ENCODE measurements at places on chromosomes 7 and 10.

DNA sequence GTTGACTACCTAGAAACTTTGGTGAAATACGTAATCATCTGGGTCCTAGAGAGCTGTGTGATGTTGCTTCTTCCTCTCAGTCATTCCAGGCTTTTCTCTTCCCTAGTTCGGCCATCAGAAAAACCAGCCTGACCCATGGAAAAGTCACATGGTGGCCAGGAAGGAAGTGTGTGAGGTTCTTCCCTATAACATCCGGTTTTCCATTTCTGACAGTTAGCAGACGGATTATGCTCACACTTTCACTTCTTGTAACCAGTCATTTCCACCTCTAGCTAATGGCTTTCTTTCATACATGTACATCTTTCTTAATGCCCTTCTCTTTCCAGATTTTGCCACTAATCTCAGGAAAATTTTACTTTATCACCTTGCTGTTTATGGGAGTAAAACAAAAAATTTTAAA lies 110.0 kb upstream of the GLCCI1 start:
- no peak for DNase-seq

DNA sequence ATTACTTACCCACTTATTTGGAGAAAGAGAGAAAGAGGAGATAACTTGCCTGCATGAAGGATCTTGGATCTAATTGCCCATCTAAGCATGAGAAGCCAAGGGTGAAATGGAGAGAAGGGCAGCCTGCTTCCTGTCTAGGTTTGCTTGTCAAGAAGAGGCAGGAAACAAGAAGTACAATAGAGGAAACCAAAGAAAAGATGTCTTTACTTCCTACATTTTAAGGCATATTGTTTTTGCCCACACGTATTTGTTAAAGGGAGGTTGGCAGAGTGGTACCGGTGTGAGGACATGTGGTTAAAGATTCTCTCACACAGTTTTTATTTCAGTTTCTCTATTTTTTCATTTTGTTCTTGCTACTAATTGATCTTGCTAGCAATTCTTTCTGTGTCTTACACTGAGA lies 6.0 kb upstream of the TAS2R38 start:
- DNase-seq = no peak

DNA sequence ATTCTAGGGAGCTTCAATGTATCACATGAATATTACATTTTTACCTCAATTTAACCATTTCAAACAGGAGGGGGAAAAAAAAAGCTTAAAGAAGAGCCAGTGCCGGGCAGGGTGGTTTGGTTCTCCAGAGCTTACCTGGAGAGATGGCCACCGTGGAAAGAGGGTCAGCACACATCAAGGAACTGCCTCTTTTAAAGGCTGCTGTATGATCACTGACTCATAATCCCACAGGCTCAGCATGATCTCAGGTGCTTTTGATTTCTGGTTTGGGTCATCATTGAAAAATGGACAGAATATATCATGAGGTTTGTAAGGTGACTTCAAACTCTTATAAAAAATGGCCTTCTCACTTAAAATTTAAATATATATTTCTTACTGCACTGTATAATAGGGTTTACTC lies 67.5 kb upstream of the MDFIC start:
- DNase-seq = no peak

- no peak for DNase-seq
Observed at GRCh38 chr10:60921633-60922032, 22.4 kb downstream of the RHOBTB1 start.

DNA sequence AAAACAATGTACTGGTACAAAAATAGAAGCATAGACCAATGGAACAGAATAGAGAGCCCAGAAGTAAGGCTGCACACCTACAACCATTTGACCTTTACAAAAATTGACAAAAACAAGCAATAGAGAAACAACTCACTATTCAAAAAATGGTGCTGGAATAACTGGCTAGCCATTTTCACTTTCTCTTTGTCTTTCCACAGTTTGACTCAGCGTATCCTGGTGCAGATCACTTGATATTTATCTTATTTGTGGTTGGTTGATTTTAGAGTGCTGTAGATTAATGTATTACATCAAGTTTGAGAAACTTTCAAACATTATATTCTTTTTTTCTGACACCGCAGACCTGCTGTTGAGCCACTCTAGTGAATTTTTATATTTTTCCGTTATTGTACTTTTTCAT lies 381.4 kb downstream of the DGKB start:
- DNase-seq = no peak

DNA sequence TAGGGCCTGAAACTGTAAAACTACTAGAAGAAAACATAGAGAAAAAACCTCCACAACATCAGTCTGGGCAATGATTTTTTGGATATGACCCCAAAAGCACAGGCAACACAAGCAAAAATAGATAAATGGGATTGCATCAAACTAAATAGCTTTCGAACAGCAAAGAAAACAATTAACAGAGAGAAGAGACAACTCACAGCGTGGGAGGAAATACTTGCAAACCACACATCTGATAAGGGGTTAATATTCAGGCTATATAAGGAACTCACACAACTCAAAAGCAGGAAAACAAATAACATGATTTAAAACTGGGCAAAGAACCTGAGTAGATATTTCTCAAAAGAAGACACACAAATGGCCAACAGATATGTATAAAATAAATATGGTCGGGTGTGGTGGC lies 7.7 kb upstream of the GSTK1 start:
- no peak for DNase-seq

DNA sequence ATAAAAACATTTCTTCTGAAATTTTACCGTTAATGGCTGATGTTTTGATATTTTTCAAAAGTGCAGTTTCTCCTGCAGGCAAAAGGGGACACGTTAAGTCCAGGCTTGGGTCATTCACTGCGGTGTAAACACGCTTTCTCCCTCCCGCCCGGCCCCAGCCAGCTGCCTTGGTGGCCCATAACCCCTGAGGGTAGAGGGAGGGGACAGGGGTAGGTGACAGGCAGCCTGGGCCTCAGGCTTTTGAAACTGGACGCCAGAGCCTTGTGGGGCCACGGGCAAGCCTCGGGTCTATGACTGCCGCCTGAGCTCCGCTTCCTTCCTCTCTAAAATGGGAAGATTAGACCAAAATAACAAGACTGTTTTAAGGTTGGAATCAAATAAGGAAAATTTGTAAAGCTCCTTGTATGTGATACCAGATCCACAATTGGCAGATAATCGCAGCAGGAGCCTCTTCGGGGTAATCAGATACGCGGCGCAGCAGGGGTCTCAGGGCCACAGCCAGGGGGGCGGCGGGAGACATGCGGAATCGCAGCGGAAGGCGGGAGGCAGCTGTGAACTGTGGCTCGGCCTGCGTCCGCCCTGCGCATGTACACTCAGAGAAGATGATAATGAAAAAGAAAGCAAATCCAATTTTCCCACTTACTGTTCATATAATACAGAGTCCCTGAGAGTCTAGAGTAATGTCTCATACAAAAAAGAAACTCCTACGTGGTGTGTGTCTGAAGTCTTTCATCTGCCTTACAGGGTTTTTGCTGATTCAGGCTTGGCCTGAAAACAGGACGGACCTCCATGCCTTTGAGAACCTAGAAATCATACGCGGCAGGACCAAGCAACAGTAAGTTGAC lies 138.3 kb downstream of the EGFR start:
- no peak for DNase-seq

DNA sequence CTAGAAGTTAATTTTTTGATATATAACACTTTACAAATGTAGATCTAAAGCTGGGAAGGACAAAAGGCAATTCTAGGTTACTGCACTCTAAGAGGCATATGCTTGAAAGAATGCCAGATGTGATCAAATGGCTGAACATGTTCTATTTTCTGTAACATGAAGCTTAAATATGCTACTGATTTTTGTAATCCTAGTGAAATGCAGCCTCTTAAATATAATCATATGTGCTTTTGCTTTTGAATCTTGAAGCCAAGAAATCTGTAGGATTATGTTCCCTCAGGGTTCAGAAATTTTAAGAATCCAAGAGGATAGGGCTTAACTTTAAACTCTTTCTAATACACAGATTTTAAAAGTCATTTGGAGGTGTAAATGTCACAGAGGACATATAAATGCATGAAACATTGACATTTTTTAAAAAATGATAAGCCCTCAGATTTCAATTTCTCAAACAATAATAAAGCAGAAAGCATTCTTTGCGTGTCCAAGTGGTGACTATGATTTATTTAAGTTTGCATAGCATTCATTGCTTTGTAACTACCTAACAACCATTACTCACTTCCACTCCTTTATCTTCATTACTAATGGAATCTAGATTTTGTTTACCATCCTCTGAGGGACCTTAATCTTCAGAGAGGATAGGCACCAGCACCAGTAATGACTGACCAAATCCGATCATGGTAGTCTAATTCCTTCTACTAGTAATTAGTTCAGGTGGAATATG lies 170.4 kb downstream of the MAGI2 start:
- DNase-seq = no peak

DNA sequence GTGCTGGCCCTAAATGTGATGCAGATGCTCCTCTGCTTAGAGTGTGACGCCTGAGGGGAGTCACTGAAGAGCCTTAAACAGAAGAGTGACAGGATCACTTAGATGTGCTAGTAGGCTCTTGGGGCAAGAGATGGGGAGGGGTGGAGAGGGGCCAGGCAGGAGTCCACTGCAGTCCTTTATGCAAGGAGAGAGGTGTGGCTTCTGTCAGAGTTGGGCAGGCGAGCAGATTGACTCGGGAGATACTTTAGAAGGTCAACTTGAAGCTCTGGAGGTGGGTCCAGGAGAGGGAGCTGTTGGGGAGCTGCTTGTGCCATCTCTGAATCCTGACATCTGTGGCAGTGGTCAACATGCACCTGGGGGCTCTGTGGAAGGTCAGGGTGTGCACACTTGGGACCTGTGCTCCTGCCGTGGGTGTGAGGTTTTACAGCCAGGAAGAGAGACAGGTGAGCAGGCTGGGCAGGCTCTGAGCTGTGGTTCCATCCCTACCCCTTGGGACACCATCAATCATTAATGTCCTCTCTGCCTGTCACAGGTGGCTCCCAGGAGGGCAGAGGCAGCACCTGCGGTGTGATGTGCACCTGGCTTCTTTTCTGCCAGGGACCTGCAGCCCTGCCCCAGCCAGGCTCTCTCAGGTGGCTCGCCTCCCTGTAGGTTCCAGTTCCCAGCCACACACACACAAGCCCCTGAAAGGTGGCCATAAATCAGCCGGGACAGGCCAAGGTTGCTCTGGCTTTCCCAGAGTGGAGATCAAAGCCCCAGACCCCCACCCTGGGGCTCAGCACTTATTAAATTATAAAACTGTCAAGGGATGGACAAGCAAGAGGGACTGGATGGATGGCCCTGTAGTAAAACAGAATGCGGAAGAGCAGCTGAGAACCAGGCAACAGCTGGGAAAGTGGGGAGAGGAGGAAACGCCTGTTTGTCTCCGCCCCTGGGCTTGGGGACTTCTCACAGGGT lies 14.0 kb downstream of the NEURL1 start:
- no peak for DNase-seq

GRCh38 chr7:4602905-4603842 lies 78.9 kb upstream of the FOXK1 start:
- no peak for DNase-seq

DNA sequence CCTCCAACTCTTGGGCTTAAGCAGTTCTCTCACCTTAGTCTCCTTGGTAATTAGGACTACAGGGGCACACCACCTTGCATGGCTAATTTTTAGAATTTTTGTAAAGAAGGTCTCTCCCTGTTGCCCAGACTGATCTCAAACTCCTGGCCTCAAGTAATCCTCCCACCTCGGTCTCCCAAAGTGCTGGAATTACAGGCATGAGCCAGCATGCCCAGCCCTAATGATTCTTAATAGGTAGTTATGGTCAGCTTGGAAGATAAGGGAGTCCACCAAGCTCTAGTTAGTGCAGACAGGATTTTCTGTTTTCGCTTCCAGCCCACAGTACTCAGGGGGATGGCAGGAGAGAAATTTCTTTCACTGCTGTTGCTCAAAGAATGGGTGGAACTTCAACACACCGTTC lies 127.9 kb upstream of the PLXDC2 start:
- DNase-seq = no peak

DNA sequence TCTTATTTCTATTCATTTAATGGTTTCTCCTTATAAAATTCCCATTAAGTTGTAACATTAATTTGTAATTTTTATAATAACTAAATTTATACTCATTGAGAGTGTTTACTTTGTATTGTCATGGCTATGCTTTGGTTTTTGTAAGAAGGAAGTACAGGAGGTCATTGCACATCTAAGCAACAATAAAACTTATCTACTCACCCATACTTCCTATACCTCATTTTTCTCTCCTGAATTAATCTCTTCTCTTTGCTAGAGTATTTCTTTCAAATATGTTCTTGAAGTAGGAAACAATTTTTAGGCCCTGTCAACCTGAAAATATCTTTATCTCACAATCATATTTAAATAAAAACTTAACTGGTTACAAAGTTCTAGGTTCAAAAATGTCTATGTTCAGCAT lies 95.4 kb upstream of the WDR11 start:
- DNase-seq = no peak

GRCh38 chr7:20280475-20281351 lies 50.0 kb upstream of the ITGB8 start:
- no peak for DNase-seq

- no peak for DNase-seq
Observed at GRCh38 chr10:121087129-121087528, 236.0 kb downstream of the WDR11 start.

DNA sequence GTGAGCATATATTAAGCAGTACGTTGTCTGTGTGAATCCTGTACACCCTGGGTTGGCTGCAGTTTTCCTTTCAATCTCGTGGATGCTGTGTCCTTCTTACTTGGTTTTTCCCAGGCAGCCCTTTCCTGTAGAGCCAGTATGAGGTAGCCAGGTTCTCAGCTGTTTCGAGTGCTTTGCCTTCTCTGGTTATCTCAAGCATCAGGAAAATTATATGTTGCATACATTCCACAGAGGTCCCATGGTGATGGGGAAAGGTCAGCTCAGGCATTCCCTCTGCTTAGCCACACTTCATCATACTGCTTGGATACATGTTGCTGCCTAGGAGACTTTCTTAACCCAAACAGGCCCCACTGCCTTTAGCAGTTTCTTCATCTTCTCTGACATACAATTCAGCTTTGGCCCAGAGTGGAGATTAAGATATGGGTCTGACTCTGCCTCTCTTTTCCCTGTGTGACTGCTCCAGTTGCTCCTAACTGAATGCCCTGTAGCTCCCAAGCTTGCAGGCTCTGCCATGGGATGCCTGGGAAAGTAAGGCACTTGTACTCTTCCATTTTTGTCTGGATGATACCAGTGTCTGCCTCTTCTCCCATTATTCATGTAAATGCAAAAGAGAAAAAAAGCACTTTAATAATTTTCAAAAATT lies 11.3 kb downstream of the GNAI1 start:
- no peak for DNase-seq

- no peak for DNase-seq
Observed at GRCh38 chr10:119177708-119178371, 772 bp downstream of the PRDX3 start.
